Osteoblast (primary cell): ENCODE measurements at places on chromosomes 1 and 21. TPM values are rescaled to one million over a fixed set of nuclear protein-coding genes. Genes with fewer than 3 reads are reported as not detected.

GRCh38 chr1:154557939-154558719 is at the start of gene UBE2Q1:
UBE2Q1 (minus strand) TSS chr1:154558662; CDS start chr1:154558553, 109 bp downstream.
- peak; percentile 85 for DNase-seq

DNA sequence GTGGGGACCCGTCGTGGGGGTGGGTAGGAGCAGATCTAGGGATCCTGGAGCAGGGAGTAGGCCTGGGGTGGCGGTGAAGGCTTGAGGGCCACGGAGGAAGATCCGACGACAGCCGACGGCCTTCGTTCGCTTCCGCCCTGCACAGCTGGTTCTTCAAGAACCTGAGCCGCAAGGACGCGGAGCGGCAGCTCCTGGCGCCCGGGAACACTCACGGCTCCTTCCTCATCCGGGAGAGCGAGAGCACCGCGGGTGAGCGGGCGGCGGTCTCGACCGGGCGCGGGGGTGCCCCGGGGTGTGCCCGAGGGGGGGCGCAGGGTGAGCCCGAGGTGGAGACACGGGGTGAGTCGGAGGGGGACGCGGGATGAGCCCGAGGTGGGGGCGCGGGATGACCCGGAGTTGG is 16.5 kb upstream of the HDAC1 start:
- DNase-seq: peak; percentile 77

GRCh38 chr21:39071623-39072214 is 111.5 kb downstream of the PSMG1 start:
- no peak for DNase-seq

DNA sequence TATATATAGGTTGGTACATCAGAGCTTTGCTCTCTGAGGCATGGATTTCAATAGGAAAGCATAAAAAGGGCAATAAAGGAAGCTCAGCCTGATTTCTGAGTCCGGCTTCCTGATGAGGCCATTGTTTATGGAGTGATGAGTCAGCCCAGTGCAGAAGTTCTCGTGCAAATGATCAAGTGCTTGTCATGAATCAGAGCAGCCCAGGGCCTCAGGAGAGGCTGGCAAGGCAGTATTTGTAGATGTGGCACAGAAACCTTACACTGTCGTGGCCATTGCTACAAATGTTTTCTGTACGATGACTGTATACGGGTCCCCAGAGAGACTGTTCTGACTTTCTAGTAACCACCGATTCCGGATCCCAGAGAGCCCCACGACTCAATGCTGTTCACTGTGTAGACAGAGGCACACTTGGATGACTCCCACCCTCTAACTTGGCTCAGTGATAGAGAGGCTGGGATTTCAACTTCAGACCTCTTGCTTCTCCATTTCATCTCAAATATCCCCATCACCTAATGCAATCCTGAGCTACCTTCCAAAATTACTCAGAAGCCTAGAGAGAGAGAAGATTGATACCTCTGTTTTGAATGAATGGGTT is 26.8 kb downstream of the UMODL1 start:
- DNase-seq: peak; percentile 99

- DNase-seq: no peak
Measured at GRCh38 chr1:29650476-29650875, 414.2 kb downstream of the PTPRU start.

- DNase-seq: peak; percentile 95
Measured at GRCh38 chr1:205458777-205459566, 3.1 kb upstream of the BLACAT1 start.

DNA sequence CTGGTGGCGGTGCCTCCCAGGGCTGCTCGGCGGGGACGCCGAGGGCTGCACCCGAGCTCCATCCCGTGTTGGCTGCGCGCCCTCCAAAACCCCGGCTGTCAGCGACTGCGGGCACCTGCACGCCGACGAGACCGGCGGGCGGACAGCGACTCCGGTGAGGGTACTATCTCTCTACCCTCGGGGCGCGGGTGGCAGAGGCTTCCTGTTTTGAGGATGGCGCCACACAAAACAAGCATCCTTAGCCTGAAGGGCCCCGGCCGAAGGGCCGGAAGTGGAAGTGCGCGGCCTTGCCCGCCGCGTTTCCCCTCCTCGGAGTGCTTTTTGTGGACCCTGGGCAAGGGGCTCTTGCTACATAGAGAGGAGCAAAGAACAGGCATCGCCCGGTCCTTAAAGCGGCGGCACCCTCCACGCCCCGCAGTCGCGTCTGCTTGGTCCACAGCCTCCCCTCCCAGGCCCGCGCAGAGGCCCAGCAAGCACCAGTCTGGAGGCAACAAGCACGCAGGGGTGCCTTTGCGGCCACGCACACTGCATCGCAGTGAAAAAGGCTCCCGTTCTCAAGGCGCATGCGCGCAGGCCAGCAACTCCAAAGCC is 561 bp upstream of the COQ8A start:
- peak; percentile 77 for DNase-seq

- peak; percentile 87 for DNase-seq
Measured at GRCh38 chr1:8712413-8713231, 104.8 kb downstream of the RERE start.

- no peak for DNase-seq
Measured at GRCh38 chr1:219058891-219059820, 114.5 kb upstream of the LYPLAL1 start.

GRCh38 chr1:16258591-16259135 is 21.7 kb upstream of the CPLANE2 start:
- no peak for DNase-seq

DNA sequence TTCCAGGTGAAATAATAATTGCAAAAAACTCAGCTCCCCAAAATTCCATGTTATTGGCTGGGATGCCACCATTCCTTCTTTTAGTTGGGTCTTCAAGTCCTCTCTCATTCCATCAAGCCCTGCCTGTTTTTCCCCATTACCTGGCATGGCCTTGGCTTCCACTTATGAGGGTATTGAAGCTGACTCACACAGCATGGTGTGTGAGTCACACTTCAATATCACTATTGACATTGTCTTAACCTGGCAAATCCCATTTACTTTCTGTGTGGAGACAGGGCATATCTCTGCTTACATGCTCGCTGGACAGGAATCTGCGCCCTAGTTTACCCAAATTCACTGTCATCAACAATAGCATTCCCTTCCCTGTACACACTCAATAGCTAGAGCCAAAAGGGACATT is 1806.8 kb downstream of the BRINP3 start:
- no peak for DNase-seq

DNA sequence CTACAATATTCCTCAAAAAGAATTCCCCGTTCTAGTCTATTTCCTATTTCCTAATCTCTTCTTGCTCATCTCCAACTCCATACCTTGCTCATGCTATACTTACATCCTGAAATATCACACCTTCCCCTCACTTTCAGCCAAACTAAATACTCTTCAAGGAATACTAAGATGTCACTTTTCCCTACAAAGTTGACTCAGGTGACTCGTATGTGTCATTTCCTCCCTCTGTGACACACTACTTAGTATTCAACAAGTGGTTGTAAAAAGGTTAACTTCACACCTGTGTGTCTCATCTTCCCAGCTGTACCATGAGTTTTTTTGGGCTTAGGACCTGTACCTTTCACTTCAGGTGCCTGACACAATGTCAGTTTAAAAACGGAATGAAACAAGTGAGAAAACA is 81.9 kb upstream of the LBR start:
- no peak for DNase-seq

DNA sequence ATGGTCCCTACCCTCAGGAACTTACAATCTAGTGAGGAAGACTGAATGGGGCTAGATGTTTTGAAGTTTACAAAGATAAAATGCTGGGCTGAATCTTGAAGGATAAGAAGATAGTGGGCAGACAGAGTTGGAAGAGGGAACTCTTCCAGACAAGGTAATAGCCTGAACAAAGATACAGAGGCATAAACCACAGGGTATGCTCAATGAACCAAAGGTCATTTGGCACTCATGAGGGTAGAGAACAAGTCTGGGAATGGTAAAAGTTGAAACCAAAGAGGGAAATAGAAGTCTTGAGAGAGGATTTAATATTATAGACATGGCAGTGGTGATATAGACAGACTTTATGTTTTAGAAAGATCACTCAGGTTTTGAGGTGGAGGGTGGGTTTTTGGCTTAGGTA is 48.1 kb upstream of the ZSWIM5 start:
- no peak for DNase-seq

GRCh38 chr1:171434717-171435346 is 50.5 kb upstream of the PRRC2C start:
- DNase-seq: peak; percentile 39

- no peak for DNase-seq
Measured at GRCh38 chr1:236522937-236523703, 662 bp upstream of the LGALS8 start.

DNA sequence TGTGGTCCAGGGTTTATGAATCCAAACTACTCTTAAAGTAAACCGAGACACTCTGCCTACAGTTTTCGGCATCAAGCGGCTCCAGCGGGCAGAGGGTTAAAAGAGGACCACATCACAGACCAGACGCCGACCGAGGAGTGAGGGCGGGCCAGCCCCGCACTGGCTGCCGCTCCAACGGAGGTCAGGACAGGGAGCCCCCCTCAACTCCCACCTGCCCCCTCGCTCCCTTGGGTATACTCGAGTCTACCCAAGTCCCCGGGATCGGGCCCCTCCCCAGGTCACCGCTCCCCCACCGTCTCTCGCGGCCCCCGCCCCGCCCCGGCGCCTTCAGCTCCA is 312 bp downstream of the ARNT start:
- peak; percentile 57 for DNase-seq

DNA sequence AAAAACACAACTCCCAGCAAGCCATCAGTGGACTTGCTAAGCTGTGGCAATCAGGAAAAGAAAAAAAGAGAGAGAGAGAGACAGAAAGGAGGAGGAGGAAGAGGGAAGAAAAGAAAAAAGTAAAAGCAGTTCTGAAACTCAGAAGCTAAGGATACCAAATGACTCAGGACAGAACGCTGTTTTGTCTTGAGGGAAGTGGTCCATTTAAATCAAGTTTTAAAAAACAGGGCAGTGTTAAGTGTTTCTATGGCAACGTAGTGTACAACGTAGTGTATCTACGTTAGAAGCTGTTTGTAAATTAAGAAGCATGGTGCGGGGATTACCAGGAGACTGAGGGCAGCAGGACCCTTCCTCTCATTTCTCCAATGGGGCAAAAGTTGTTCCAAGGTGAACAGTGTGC is 5.8 kb downstream of the ADORA3 start:
- DNase-seq: no peak

DNA sequence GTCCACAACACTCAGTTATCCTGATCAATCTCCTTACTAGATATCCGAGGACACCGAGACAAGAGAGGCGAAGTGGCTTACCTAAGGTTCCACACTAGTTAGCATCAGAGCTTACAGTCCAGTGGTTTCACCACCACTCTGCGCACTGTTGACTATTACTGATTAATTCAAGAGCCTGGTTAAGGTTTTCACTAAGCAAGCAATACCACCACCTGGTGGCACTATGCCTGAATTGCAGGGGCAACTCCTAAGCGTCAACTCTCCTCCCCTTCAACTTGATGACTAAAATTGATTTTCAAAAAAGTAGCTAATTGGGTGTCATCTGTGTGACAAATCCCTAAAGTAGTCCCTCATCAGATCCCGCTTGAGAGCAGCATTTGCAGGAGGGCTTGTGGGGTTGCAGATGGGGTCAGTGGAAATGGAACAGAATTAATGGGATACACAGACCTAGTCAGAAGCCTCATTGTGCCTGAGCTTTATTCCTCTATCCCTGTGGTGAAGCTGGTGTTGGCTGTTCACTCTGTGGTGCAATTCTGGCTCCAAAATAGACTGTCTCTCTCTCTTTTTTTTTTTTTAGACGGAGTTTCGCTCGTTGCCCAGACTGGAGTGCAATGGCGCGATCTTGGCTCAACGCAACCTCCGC is 9.1 kb downstream of the TTC22 start:
- peak; percentile 63 for DNase-seq

GRCh38 chr1:204073837-204074273 is 940 bp downstream of the SOX13 start:
- peak; percentile 89 for DNase-seq

DNA sequence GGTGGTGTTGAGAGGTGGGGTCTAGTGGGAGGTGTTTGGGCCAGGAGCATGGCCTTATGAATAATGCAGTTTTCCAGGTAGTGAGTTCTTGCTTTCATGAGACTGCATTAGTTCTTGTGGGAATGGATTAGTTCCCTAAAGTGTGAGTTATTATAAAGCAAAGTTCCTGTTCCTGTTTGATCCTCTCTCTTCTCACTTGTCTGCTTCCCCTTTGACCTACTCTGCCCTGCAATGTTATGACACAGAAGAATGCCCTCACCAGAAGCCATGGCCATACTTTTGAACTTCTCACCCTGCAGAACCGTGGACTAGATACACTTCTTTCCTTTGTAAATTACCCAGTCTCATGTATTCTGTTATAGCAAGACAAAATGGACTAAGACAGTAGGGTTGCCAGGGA is 53.6 kb downstream of the MAP3K7CL start:
- no peak for DNase-seq

- DNase-seq: no peak
Measured at GRCh38 chr21:17428484-17428869, 84.4 kb upstream of the CXADR start.

- DNase-seq: no peak
Measured at GRCh38 chr21:42356046-42356445, 5.3 kb upstream of the TFF2 start.

DNA sequence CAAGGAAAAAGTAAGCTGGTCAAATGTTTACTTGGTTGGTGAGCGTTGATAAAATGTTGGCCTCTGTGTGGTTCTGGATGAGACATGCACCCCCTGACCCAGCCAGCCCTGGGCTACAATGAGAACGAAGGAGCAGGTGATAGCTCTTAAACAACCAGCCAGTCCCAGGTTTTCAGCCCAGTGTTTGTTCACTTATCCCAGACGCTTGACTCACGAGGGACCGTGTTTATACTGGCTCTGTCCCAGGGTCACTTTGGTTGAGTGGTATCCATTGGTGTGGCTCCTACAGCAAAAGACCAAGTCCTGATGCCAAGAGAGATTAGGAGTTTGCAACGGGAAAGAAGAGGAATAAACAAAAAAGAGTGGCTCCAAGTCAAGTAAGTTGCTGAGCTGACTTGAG is 86.9 kb downstream of the KCNJ15 start:
- peak; percentile 77 for DNase-seq

GRCh38 chr21:45401916-45402900 is 2.8 kb upstream of the COL18A1 start:
- no peak for DNase-seq

DNA sequence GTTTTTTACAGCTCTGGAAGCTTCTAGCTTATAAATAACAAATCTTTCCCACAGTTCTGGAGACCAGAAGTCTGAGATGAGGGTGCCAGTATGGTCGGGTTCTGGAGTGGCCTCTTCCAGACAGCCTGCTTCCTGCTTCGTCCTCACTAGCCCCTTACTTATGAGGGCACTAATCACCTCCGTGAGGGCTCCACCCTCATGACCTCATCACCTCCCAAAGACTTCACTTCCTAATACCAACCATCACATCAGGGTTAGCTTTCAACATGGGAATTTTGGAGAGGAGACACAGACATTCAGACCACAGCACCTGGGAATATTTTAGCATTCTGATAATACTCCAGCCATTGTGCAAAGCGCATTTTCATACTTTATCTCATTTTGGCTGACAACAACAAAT is 223.7 kb upstream of the IRF2BP2 start:
- no peak for DNase-seq

- DNase-seq: no peak
Measured at GRCh38 chr1:154720328-154721297, 112.6 kb upstream of the ADAR start.

The NSUN4 gene
- 17.4 and 20.3 TPM in 2 replicates for total RNA-seq

The KIF17 gene
- total RNA-seq: 0.29 and 0.36 TPM in 2 replicates

The ST6GALNAC5 gene
- 0.88 and 1.1 TPM in 2 replicates for total RNA-seq

The ALPL gene
- total RNA-seq: 7.1 and 8.0 TPM in 2 replicates

The C1QB gene
- 0.72 TPM in 1 of 2 replicates, not detected in the other for total RNA-seq

The DUSP23 gene
- total RNA-seq: 13.8 and 15.9 TPM in 2 replicates

The TCEA3 gene
- total RNA-seq: 28.9 and 31.5 TPM in 2 replicates

The RIPPLY3 gene
- not detected in 2 replicates for total RNA-seq

The SAMSN1 gene
- total RNA-seq: under 0.01 TPM in 1 of 2 replicates, not detected in the other

The AQP10 gene
- not detected in 2 replicates for total RNA-seq

The CELA3A gene
- total RNA-seq: not detected in 2 replicates

The OR6K3 gene
- not detected in 2 replicates for total RNA-seq
